CD4-positive, alpha-beta T cell treated with Interleukin-17A for 1 hour (primary cell): ENCODE measurements at places on chromosomes 2 and 18.

DNA sequence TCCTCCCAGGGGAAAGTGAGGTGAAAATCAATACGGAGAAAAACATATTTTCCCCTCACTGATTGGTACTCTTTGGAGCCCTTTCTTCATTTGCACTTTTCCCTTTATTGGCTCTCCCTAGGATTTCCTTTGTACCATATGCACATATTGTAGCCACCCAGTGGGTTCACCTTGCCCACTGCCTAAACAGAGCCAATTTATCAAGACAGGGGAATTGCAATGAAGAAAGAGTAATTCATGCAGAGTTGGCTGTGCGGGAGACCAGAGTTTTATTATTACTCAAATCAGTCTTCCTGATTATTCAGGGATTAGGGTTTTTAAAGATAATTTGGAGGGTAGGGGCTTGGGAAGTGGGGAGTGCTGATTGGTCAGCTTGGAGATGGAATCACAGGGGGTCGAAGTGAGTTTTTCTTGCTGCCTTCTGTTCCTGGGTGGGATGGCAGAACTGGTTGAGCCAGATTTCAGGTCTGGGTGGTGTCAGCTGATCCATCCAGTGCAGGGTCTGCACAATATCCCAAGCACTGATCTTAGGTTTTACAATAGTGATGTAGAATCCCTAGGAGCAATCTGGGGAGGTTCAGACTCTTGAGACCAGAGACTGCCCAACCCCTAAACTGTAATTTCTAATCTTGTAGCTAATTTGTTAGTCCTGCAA, 15.1 kb upstream of the KCNE4 start:
- no peak for DNase-seq

GRCh38 chr2:106137731-106138521, 56.2 kb downstream of the UXS1 start:
- DNase-seq = peak; percentile 53

- DNase-seq = no peak
These were observed 3.9 kb upstream of the SRBD1 start for GRCh38 chr2:45614871-45615415.

GRCh38 chr2:64354857-64355680, 98.9 kb upstream of the LGALSL start:
- DNase-seq = no peak

GRCh38 chr2:229740279-229740678, 25.9 kb upstream of the DNER start:
- DNase-seq = no peak

DNA sequence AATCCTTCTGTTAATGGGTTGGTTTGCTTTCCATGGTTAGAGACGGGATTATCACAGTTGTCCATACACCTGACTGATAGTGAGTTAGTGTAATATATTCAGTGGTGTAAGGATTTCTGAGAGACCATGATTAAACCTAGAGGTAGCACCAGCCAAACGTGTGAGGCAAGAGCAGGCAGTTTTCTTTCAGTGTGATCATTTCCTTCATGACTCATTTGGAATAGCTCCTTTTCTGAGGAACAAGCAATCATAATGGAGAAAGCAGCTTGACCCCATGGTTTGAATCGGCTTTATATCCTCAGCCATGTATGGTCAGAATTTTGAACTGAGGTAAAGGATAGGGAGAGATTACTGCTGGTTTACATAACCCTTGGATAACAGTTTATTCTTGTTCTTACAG, 2.9 kb downstream of the MXD1 start:
- DNase-seq = no peak

- DNase-seq = no peak
These were observed 85.9 kb downstream of the HRH4 start for GRCh38 chr18:24546307-24546706.

- DNase-seq = no peak
These were observed 165.7 kb downstream of the WDPCP start for GRCh38 chr2:63422556-63422955.

DNA sequence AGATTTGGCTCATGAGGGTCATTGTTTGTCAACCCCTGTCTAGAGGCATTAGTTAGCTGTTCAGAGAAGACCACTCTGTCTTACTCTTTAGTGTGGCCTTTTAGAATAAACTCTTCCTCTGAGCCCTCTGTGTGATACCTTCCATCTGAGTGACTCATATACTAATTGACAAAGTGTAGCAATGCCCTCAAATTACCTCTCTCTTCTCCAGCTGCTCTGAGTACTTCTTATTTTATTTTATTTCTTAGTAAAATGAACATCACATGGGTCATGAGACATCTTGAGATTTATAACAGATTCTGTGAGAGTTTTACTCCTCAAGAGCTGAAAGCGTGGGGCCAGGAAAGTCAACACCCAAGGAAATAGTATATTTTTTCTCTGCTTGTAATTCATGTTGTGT, 67.4 kb downstream of the KCTD18 start:
- no peak for DNase-seq

DNA sequence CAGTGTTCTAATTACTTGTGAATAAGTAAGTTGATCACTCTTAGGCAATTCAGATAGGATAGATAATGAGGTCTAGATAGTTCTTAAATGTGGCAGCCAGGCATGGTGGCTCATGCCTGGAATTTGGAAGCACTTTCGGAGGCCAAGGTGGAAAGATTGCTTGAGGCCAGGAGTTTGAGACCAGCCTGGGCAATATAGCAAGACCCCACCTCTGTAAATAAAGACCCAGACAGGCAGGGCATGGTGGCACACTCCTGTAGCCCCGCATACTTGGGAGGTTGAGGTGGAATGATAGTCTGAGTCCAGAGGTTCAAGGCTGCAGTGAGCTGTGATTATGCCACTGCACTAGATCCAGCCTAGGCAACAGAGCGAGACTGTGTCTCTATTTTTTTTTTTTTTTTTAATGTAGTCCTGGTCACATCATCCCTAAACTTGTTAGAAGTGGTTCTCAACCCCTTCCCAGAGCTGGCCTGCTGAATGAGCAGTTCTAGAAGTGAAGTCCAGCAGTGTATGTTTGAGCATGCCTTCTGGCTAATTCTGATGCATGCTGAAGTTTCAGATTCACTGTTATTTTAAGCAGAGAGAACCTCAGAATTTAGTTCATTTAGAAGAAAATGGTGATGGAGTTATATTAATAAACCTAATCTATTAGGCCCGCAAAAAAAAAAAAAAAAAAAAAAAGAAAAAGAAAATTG, 306.2 kb downstream of the PRKCE start:
- DNase-seq = no peak

DNA sequence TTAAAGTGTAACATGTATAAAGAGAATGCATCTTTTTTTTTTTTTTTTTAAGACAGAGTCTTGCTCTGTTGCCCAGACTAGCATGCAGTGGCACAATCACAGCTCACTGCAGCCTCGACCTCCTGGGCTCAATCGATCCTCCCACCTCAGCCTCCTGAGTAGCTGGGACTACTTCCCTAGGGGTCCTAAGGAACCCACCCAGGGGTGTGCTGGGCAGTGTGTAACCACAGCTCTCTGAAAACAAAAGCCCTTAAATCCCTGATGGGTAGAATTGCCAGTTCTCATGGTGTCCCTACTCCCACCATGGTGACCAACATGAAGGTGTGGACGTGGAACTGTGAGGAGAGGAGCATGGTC, 105.6 kb upstream of the ST3GAL5 start:
- no peak for DNase-seq

DNA sequence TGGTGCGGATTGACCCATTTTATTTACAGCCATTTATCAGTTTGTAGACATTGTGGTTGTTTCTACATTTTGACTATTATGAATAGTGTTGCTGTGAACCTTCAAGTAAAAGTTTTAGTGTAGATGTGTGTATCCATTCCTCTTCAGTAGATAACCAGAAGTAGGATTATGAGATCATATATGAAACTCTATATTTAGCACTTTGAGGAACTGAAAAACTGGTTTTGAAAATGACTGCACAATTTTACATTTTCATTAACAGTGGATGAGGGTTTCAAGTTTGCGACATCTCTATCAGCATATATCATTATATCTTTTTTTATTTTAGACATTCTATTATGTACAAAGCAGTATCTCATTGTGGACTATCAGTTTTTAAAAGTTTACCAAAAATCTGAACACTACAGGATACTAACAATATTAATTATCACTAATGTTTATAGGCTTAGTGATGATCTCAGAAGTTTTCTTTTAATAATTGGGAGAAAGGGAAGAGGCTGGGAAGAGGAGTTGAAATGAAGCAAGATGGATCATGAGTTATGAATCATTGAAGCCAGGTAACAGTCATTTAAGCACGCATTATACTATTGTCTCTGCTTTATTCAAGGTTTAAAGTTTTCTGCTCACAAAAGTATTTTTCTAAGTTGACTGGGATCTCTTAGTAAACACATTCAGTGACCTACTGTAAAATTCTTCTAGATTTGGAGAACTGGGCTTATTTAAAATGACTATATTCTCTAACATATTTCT, 329.0 kb upstream of the LRATD1 start:
- no peak for DNase-seq

GRCh38 chr18:29488617-29489016, 1311.7 kb upstream of the CDH2 start:
- no peak for DNase-seq

DNA sequence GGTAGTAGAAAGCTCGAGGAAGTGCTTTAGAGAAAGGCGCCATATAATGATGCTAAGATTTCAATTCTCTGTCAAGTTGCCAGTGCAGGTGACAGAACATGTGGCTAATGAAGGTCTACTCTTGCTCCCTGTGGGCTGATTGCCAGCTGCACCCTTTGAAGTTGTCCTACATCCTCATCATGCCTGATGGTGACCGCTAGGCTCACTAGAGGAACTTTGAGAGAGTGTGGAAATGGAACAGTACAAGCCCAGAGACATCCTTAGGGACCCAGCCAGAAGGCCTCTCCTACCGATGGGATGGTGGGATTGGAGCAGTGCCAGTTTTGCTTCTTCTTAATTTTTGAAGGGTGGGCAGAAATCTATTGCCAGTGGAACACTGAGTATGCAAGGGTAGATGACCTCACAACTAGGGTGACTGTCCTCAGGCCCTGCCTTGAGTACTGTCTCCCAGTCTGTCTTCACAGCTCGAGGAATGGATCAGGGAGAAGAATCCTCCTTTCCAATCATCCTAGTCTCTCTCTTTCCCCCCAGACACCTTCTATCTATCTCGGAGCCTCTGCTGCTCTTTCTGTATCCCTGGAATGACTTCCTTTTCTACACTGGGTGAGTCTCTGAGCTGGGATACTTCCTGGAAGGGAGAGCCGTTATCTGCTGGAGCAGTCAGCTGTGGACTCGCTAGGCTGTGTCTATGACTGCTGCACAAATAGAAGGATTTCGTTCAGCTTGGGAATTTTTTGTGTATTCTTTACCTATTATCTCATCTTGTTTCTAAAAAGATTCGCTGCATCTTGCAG, 33.5 kb downstream of the LGALSL start:
- DNase-seq = no peak

DNA sequence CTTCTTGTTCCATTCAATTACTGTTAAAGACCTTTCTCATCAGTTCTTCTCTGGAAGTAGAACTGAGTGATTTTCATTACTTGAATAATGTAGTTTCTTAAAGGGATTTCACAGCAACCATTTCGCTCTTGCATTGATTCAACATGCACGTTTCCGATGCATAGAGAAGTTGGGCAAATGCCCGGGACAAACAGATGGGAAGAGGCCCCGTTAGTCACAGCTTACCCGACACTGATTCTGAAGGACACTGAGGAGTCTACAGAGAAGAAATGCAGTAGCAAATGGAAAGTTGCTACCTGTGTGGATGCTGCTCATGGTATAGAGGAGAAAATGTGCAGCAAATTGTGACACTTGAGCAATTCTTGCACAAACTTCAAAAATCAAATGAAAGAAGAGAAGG, 32.3 kb upstream of the GCG start:
- no peak for DNase-seq

DNA sequence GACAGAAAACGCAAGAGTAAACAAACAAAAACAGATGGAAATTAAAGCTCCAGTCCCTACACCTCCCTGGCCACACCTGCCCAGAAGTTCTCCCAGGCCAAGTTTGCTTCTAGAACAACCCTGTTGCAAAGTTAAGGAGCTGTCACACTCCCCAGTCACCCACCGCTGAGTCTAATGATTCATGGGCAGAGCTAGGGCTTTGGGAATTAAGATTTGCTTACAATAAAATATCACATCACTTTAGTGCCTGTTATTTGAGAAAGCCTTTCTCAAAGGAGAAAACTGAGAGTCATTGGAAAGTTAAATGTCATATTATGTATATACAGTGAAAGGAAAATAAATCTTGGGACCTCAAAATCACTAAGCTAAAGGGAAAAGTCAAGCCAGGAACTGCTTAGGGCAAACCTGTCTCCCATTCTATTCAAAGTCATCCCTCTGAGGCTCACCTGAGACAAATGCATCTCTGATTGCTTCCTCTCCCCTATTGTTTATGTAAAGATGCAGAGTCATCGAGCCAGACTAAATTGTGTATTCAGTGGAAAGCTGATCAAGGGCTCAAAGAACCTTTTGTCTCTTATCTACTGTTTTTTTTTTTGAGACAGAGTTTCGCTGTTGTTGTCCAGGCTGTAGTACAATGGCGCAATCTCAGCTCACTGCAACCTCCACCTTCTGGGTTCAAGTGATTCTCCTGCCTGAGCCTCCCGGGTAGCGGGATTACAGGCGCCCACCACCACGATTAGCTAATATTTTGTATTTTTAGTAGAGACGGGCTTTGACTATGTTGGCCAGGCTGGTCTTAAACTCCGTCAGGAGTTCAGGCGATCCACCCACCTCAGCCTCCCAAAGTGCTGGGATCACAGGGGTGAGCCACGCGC, 2.8 kb downstream of the CRYGB start:
- no peak for DNase-seq

DNA sequence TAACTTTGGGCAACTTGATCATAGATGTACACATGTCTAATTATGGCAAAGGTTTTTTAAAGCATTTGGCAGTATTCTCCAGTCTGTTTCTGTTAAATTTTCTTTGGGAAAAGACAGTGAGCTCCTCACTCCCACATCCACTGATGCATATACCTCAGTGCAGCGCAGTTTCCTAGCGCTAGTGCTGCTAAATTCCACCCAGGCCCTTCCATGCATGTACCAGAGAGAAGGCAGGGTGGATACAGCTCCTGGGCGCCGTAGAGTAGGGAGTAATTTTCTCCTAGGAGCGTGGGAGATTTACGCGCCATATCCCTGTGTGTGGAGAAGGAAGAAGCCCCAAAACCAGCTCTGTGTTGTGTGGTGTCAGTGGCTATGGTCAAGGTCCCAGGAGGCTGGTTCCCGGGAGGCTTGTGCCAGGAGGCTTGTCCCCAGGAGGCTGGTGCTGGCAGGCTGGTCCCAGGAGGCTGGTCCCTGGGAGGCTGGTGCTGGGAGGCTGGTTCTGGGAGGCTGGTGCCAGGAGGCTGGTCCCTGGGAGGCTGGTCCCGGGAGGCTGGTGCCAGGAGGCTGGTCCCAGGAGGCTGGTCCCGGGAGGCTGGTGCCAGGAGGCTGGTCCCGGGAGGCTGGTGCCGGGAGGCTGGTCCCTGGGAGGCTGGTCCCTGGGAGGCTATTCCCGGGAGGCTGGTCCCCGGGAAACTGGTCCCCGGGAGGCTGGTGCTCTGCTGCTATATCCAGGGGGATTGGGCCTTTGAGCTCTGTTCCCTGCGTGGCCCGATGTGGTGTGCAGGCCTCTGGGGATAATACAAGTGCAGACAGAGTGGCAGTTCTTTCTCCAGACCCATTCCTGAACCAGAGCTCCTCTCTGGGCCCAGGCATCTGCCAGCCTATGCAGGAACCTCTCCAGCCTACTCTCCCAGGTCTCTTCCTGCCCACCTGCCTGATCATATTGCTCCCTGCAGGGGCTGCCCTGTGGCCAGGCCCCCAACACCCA, 161.2 kb downstream of the SEPTIN10 start:
- no peak for DNase-seq

- no peak for DNase-seq
These were observed 226.6 kb downstream of the BABAM2 start for GRCh38 chr2:28117104-28117596.

- no peak for DNase-seq
These were observed 63.0 kb downstream of the REEP1 start for GRCh38 chr2:86274265-86274917.
